Frontal cortex (tissue), 4 donors: ENCODE measurements at places on chromosomes 1 and 21. TPM values are rescaled to one million over a fixed set of nuclear protein-coding genes. Genes with fewer than 3 reads are reported as not detected.

Gene MYOG
- under 0.01 TPM for total RNA-seq

Gene CR1
- total RNA-seq, result 0.41 TPM

Gene C1QTNF12
- not detected for total RNA-seq

Gene KCNN3
- total RNA-seq, result 2.4 TPM

Gene IVNS1ABP
- total RNA-seq, result 182 TPM
